NCI-H1105 (cell line): ENCODE measurements at places on chromosomes 6 and 20.

GRCh38 chr20:22106308-22106938 lies 401.0 kb downstream of the PAX1 start:
- DNase-seq: peak; percentile 51

DNA sequence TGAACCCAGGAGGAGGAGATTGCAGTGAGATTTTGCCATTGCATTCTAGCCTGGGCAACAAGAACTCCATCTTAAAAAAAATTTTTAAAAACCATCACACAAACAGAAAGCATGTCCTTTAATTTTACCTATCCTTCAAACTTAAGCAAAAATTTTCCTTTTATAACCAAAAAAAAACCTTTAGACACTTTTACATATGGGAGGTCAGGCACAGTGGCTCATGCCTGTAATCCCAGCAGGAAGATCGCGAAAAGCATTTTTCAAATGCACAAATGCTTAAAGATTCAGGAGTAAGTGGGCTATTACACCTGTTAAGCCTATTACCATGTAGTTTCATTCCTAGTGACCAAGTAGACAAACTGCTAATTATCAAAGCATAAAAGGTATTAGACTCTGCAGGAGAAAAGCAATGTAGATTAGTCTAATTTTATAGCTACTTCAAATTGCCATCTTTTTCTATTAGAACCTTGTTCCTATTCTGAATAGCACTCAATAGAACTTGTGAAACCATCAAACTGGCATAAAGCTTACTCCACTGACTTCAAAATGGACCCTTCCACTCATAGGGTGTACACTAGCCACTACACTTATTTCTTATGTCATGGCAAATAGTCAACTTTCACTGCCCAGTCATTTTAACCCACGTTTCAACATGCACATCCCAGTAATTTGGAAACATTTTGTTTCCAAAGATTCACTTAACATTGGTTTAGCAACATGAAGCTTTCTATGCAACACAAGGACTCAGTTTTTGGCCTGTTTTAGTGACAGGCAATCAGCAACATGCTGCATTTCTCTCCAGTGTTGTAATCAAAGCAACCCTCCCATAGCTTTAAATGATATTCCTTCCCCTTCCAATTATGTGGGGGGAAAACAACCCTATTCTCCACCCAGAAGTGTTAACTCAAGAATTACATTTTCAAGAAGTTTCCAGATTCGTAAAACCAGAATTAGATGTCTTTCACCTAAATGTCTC lies 4.0 kb downstream of the EEF1A1 start:
- no peak for DNase-seq

GRCh38 chr6:152426276-152426675 lies 210.9 kb downstream of the SYNE1 start:
- DNase-seq: no peak

- no peak for DNase-seq
Measured at GRCh38 chr20:9103955-9104354, 35.1 kb downstream of the PLCB4 start.

- DNase-seq: no peak
Measured at GRCh38 chr20:23601715-23602114, 4.0 kb downstream of the CST9 start.

DNA sequence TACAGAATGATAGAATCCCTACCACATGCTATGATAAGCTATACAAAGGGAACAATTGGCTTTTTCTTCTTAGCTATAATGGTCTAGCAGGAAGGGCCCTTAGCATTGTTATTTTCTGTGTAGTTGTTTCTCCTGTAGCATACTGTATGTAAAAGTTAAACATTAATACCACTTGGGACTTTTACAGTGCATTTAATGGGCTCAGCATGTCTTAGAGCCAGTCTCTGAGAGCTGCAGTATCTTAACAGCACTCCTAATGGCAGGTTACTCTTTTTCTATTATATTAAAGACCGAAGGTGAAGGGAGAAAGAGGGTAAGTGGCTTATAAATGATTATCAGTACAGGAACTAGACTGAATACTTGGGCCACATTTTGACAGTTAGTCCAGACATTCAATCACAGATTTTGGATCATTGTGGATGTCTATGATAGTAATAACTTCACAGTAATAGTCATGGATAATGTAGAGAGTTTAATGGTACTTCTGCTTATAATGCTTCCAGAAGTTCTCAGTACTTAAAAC lies 290.7 kb downstream of the PHF3 start:
- no peak for DNase-seq

- DNase-seq: no peak
Measured at GRCh38 chr20:63951398-63952209, 4.6 kb downstream of the UCKL1 start.

DNA sequence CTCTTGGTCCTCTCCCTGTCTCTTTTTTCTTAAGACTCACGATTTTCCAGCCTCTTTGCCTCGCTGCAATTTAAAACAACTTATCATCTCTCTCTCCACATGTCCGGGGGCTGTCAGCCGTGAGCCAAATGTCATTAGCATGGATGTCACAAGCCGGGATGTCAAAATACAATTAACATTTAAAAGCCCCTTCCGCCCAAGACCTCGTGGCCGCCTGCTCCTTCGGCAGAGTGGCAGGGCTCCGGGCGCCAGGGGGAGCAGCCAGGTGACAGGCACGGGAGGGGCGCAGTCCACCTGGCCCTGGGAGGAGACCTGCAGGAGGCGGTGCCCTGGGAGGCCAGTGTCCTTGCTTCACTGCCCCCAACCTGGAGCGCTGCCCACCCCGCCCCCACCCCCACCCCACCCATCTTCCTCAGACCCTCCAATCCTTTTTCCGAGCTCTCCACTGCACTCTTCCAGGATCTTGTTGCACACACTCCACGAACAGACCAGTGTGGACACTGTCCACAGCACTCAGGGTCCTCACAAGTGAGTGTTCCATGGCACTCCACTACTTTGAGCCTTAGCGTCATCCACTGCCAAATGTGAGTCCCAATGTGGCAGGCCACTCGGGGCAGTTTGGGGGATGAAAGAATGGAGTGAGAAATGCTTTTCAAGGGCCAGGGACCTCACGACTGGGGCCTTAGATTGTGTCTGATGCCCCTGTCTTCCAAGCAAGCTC lies 5.6 kb upstream of the GRM4 start:
- peak; percentile 50 for DNase-seq

GRCh38 chr6:45850378-45851033 lies 165.2 kb downstream of the CLIC5 start:
- no peak for DNase-seq

GRCh38 chr6:145548933-145549648 lies 186.2 kb downstream of the EPM2A start:
- DNase-seq: no peak

- DNase-seq: no peak
Measured at GRCh38 chr20:49252556-49253350, 25.1 kb downstream of the ZNFX1 start.

GRCh38 chr6:158909938-158910337 lies 90.1 kb downstream of the RSPH3 start:
- DNase-seq: no peak

- no peak for DNase-seq
Measured at GRCh38 chr20:13068336-13068735, 59.6 kb downstream of the SPTLC3 start.

DNA sequence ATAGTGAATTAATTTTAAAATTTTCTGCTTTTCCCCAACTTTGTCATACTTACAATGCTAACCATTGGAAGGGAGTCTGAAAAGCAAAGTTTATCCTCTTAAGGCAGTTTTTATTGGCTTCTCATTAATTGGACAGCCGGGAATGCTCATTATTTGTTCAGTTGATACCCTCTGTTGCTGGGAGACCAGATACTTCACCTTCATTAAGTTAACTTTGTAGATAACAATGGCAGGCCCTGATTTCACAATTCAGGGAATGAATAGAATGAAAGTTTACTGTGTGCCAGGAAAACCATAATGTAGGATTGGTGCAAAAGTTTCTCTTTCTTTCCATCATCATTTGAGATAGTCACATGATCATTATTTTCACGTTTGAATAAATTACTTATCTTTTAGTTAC lies 49.0 kb downstream of the COL19A1 start:
- DNase-seq: peak; percentile 21

DNA sequence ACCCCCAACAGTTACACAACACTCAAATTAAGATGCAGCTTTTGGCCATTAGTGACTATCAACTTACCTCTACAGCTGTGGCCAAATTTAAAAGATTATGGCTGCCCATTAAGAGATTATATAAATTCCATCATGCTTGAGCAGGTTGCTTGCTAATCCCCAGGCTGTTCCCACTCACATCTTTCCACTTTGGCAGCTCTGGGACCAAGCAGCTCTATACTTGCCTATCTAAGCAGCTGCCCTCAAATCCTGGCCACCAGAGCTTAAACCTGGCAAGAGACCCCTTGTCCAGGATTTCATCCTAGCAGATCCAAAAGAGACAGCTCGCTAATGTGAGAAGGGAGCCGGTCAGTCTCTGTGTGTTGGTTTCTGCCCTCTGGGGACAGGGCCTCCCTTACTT lies 127.9 kb downstream of the SLC23A2 start:
- no peak for DNase-seq

DNA sequence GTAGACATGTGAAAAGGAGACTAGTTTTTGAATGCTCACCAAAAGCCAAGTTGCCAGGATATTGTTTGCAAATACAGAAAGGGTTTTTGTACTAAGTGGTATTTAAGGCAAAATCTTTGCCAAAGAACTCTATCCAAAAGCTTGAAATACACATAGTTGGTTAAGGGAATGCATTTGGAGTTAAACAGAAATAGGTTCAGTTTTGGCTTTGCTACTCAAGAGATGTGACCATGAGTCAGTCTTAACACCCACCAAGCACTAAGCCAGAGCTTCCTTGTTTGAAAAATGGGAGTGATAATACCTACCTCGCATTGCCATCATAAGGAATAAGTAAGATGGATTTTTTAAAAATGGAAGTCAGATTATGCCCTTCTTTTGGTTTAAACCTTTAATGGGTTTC lies 191.7 kb upstream of the LAMP5 start:
- no peak for DNase-seq

DNA sequence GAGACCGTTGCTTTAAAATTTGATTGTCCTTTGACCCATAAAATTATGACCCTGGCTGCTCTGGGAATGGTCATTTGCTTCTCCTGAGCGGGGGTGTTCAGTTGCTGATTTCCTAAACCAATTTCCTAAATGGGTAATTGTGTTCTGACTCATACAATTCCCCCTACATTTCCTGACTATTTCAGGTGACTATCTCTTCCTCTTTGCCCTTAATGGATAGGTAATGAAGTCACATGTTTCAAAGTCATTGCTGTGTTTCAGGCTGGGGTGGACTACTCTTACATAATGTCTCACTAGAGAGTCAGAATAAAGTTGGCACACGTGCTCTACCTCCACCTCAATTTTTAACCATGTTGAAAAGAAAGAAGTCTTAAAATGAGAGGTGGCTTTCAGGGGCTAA lies 109.8 kb downstream of the DOK5 start:
- no peak for DNase-seq

DNA sequence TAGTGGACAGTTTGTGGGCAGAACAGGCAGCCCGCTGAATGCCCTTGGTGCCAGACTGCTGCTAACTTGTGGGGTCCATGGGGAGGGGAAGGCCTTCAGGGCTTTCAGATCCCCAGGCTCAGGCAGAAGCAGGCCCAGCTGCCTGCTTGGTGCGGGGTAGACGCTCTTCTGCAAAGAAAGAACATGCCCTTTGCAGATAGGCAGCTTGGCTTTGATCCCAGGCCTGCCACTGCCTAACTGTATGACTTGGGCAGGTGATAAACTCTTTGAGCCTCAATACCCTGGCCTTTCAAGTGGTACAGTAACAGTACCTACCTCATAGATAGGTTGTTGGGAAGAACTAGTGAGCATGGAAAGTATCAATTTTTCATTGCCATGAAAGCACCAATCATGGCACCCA lies 28.4 kb downstream of the CHMP4B start:
- DNase-seq: peak; percentile 83

DNA sequence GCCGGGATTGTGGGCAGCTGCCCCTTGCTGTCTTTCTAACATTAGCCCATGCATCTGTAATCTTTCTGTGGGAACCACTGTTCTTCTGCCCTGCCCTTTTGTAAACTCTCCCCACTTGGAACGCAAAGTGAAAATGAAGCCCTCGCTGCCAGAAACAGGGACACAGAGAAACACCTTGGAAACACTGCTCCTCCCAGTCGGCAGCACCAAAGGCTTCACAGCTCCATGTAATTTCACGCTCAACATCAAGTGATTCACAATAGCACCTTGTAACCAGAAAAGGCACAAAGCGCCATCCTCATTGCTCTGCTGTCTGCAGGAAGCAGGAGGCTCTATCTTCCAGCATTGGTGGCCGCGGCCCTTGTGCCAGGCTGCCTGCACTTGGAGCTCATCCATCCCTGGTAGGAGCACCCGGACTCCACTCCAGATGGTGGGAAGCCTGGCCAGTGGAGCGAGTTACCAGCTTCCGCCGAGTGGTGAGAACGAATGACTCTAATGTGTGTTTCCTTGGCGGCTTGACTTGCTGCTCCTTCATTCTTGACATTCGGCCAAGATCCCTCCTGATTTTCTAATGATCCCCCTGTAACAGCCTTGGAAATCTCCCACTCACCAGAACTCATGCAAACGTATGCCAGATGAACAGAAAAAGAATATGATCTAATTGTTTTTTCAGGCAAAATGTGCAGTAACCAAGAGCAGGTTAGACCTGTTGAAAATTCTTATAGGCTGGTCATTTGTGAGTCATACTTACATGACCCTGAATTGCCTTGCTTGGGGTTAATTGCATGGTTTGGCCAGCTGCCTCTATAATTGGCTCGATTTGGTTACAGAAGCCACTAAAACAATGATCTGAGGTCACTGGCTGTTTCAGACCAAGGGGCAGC lies 169.1 kb upstream of the CDYL start:
- DNase-seq: no peak

DNA sequence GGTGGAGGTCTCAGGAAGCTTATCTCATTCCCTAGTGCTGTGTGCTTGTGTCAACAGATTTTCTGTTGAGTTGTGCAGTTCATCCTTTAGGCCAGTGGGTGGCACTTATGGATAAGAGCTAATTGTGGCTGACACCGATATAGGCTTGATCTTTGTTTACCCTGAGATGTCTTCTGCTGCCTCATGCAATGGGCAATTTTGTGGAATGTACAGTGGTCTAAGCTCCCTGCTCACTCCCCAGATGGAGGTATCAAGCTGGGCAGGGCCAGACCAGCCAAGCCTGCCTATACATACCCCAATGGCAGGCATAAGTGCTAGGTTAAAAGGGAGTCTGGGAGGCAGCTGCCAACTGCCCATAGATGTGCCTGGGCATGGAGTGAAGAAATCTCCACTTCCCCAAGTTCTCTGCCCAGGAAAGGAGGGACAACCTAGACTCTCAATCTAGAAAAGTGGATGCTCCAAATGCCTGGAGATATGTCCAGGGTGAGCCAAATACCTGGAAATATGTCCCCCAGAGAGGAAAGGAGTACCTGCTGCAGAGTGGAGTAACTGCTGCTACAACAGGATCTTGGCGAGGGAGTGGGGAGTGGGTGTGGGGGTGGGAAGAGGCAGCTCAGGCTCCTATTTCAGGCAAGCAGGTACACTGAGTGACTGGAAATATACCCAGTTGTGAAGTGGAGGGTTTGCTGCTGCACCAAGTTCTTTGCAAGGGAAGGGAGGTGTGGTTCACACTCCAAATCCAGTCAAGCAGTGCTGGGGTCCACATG lies 53.2 kb upstream of the ARG1 start:
- DNase-seq: peak; percentile 38

DNA sequence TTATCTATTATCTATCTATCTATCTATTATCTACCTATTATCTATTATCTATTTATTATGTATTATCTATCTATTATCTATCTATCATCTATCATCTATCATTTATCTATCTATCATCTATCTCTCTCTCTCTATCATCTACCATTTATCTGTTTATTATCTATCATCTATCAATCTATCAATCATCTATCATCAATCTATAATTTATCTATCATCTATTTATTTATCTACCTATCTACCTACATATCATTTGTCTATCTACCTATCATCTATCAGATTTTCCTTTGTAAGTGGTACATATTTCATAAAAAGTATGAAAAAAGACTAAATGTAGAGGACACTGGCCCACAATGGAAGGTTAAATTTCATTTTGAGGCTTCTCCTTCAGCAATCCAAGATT lies 212.1 kb upstream of the EXOC2 start:
- DNase-seq: no peak
